Left ventricle myocardium inferior (tissue), 1 donor: ENCODE measurements at places on chromosomes 5 and 9. TPM values are rescaled to one million over a fixed set of nuclear protein-coding genes. Genes with fewer than 3 reads are reported as not detected.
A peak's percentile ranks its signal among the peaks of the same experiment; 100 is the strongest.

DNA sequence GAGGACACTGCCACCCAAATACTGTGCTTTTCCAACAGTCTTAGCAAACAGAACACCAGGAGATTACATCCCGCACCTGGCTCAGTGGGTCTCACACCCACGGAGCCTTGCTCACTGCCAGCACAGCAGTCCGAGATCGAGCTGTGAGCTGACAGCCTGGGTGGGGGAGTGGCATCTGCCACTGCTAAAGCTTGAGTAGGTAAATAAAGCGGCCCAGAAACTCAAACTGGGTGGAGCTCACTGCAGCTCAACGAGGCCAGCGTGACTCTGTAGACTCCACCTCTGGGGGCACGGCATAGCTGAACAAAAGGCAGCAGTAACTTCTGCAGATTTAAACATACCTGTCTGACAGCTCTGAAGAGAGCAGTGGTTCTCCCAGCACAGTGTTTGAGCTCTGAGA is 28.8 kb downstream of the EPB41L4A start:
- no peaks in the 10 kb centered on the region for H3K36me3 ChIP-seq
- no peak overlapping the region for H3K27ac ChIP-seq
- H3K27me3 ChIP-seq = no peaks in the 10 kb centered on the region
- no peak overlapping the region for H3K4me3 ChIP-seq
- peaks cover 29% of the 10 kb centered on the region for H3K4me1 ChIP-seq

DNA sequence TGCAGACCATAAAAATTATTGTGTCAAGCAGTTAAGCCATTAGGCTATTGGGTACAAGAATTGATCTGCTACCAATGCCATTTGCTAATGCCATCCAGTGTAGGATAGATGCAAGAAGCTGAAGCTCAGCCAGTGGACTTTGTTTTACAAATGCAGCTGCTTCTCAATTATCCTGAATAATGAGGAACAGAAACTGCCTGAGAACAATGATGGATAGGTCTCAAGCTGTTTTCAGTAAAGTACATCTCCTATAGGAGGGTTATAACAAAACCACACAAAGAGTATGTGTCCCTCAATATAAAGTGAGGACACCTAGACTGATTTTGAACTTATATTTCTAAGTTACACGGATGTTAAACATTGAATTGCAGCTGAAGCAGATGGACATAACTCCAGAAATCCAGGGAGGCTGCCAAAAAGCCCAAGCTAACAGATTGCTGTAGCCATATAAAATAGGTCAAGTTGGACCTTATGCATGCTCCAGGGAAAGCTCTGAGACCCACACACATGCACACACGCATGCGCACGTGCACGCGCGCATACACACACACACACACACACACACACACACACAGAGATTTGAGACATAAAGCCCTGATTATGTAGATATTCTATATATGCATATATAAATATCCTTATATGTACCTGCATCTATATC is 482.7 kb upstream of the CD180 start:
- no peak overlapping the region for H3K4me3 ChIP-seq
- no peak overlapping the region for H3K27ac ChIP-seq
- no peak for DNase-seq
- no peaks in the 10 kb centered on the region for H3K27me3 ChIP-seq
- H3K4me1 ChIP-seq = peaks cover 7% of the 10 kb centered on the region

GRCh38 chr5:170275376-170275994 is 22.1 kb downstream of the LCP2 start:
- H3K36me3 ChIP-seq = no peaks in the 10 kb centered on the region
- H3K4me3 ChIP-seq = no peak overlapping the region
- no peak overlapping the region for H3K27ac ChIP-seq
- no peak for DNase-seq

GRCh38 chr5:74391410-74391809 is 249.1 kb downstream of the ENC1 start:
- H3K4me1 ChIP-seq = peaks cover 8% of the 10 kb centered on the region
- no peak for DNase-seq
- H3K27me3 ChIP-seq = no peaks in the 10 kb centered on the region
- no peaks in the 10 kb centered on the region for H3K36me3 ChIP-seq

DNA sequence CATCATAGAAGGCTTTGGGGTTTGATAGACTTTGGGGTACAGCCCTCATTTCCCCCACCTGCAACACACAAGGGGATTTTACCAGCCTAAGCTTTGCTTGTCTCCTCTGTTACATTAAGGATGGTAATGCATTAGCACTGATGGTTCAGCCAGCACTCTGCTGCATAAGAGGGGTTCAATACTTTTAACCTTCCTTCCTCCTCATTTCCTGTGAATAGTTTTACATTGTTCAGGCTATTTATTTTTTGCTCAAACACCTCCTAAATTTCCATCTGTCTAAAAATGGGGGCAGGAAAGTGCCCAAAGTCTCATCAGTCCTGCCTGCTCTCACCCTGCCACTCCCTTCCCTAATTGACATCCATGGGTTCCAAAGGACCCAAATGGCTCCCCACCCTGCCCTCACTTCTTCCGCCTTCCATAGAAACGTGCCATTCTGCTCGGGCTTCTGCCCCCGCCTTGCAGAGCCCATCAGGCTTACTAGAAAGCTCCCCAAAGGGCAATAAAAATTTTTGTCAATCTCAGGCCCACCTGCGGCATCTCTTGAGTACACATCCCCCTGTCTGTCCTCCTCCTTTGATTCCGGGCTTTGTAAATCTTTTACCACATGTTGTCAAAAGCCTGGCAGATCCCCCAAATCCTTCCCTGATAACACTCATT is 239.5 kb upstream of the SLC24A2 start:
- DNase-seq = no peak
- peak overlapping the region; percentile 71 for H3K27ac ChIP-seq
- no peak overlapping the region for H3K4me3 ChIP-seq
- no peaks in the 10 kb centered on the region for H3K27me3 ChIP-seq

DNA sequence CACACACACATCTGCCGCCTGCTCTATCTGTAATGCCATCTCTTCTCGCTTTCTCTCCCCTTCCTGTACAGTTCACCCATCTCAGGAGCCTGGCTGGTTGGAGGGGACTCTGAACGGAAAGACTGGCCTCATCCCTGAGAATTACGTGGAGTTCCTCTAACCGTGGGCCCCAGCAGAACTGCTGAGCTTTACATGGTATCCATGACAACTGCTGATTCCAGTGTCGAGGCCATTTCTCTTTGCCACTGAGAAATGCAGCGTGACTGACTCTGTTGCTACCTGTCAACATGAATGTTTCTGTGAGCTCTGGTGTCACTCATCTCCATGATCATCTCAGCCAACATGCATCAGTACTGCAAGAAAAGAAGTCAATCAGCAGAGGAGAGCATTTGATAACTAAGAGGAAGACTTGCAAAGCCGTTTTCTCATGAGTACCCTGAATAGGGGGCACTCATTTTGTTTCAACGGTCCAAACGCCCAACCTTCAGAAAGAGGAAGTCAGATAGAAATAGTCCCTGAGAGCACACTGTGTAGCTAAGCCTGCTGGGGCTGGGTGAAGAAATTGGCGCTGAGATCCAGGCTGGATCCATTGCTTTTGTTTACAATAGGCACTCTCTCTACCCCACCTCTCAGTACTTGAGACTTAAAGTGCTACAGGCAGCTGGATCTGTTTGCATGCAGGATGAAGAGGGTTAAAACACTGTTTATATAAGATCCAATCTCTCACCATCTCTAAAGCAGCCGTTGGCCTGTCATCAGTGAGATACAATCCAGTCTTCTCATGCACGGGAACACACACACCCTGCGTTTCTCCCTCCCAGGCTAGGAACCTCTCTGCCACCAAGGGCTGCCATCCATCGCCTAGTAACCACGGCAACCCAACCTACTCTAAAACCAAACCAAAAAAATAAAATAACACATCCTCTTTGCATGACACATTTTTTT is 180.9 kb downstream of the NR3C1 start:
- H3K36me3 ChIP-seq = peaks cover 30% of the 10 kb centered on the region
- peaks cover 49% of the 10 kb centered on the region for H3K4me1 ChIP-seq

DNA sequence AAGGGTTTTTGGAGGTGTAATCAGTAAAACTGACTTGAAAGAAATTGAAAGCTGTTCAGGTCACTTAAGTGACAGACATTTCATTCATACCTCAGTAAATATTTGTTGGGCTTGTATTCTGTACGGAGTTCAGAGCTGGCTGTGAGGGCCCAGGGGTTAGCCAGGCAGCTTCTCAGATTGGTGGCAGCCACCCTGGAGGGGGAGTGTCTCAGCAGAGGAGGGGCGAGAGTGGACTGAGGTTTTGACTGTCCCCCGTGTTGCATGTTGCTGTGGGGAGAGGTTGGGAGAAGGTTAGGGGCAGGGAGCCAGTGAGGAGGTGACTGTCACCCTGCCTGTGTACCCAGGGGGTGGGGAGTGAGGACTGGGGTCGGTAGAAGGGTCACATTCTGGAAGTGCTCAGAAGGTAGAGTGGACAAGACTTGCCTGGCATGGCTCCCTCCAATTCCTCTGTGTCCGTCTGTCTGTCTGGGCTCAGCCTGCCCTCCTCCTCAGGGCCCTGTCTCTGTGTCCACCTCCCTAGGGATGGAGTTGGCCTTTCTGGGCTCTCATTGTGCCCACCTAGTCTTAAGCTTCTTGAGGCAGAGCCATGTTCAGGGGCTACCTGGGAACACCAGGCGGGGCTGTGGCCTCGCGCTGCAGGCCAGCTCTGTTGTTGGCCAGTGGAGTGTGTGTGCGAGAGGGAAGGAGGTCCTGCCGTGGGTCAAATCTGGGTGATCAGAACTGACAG is 4.4 kb downstream of the PHF2 start:
- no peaks in the 10 kb centered on the region for H3K36me3 ChIP-seq
- no peak overlapping the region for H3K4me3 ChIP-seq
- H3K27ac ChIP-seq = peak overlapping the region; percentile 94
- H3K27me3 ChIP-seq = no peaks in the 10 kb centered on the region

GRCh38 chr5:128491291-128491690 is 46.8 kb downstream of the FBN2 start:
- H3K4me3 ChIP-seq = no peak overlapping the region
- H3K27ac ChIP-seq = no peak overlapping the region
- no peak for DNase-seq
- H3K27me3 ChIP-seq = no peaks in the 10 kb centered on the region

- peaks cover 96% of the 10 kb centered on the region for H3K4me1 ChIP-seq
- no peak for DNase-seq
- peaks cover 12% of the 10 kb centered on the region for H3K36me3 ChIP-seq
- peak overlapping the region; percentile 98 for H3K4me3 ChIP-seq
- H3K27ac ChIP-seq = peak overlapping the region; percentile 100
- H3K27me3 ChIP-seq = no peaks in the 10 kb centered on the region
Measured at GRCh38 chr5:180804129-180804618, 1.6 kb upstream of the MGAT1 start.

GRCh38 chr9:96646081-96646991 is 8.8 kb downstream of the PRXL2C start:
- DNase-seq = no peak
- no peak overlapping the region for H3K4me3 ChIP-seq
- H3K36me3 ChIP-seq = peaks cover 96% of the 10 kb centered on the region

DNA sequence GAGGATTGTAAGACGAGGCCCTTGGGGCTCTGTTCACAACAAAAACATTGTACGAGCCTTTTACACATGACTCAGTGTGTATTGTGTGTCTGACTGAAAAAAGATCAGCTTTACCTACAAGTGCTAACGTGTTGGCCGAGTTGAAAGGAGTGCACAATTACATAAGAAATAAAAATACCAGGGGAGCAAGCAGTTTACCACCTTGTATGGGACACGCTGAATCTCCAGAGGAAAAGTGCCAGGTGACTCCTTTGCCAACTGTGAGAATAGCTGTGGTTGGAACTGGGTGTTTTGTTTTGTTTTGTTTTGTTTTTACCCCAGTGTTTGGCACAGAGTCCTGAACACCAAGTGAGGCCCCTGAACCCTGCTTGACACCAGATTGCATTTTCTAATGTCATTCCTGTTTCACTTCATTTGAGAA is 32.8 kb upstream of the ZSWIM6 start:
- H3K4me3 ChIP-seq = no peak overlapping the region
- DNase-seq = no peak
- H3K27ac ChIP-seq = no peak overlapping the region
- H3K4me1 ChIP-seq = peaks cover 42% of the 10 kb centered on the region
- H3K36me3 ChIP-seq = no peaks in the 10 kb centered on the region

DNA sequence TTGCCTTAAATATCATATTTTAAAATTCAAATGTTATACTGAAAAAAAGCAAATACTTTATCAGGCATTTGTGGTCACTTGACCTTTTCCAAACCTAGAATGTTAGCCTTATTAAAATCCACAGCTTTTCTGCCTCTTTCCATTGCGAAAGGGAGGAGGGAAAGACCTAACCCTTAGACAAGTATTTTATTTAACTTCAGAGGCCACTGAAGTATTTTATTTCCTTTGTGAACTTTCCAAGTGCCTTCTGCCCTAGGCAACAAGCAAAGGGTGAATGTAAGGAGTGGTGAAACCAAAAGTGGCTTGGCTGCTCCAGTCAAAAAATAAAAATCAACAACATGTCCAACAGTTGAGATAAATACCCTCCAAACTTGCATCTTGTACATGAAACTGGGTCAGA is 376.1 kb downstream of the EFNA5 start:
- no peaks in the 10 kb centered on the region for H3K36me3 ChIP-seq
- no peak for DNase-seq
- H3K4me1 ChIP-seq = peaks cover 14% of the 10 kb centered on the region

DNA sequence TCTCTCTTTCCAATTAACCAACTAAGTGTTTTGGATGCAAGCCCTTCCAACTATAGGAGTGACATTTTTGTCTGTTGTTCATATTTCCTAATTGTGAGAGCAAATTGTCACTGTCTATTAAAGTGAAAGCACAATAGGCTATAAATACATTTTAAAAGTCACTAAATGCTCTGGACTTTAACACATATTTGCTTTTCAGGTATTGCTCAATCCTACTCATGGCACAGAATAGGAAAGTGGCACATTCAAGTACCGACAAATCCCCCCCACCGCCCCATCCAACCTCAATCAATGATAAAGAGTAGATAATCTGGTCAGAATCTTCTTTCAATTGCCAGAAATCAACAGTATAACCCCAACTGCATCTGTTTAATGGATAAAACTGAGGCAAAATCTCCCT is 419.8 kb downstream of the PLK2 start:
- no peaks in the 10 kb centered on the region for H3K27me3 ChIP-seq
- no peak for DNase-seq
- H3K4me3 ChIP-seq = no peak overlapping the region

TAF11L2 gene
- not detected for total RNA-seq

BTNL3 gene
- not detected for total RNA-seq

PANK3 gene
- total RNA-seq = 26.3 TPM

CA9 gene
- not detected for total RNA-seq

MOB3B gene
- 2.1 TPM for total RNA-seq

MYOZ3 gene
- 6.2 TPM for total RNA-seq

TMOD1 gene
- total RNA-seq = 186 TPM
